CD4-positive, alpha-beta T cell (primary cell): ENCODE measurements at places on chromosomes 2 and 18. TPM values are rescaled to one million over a fixed set of nuclear protein-coding genes. Genes with fewer than 3 reads are reported as not detected.

Gene MEP1B
- total RNA-seq = not detected

Gene KCNE4
- not detected for total RNA-seq

GRCh38 chr18:12637393-12637792, 20.5 kb downstream of the SPIRE1 start:
- DNase-seq = no peak

Gene NTSR2
- total RNA-seq = not detected
